A549 treated with AZD2906 at 1 μM for 4 hours (cell line): ENCODE measurements at places on chromosomes 2 and 18. TPM values are rescaled to one million over a fixed set of nuclear protein-coding genes. Genes with fewer than 3 reads are reported as not detected.

The ATP8B1 gene
- 5.5 to 7.6 TPM (median 6.3 TPM) in 5 replicates for total RNA-seq

The C2orf66 gene
- 0.03 to 0.09 TPM (median 0.08 TPM) in 5 replicates for total RNA-seq

The UGP2 gene
- 93.8 to 128 TPM (median 104 TPM) in 5 replicates for total RNA-seq

The LRATD1 gene
- total RNA-seq, result 0.09 to 0.17 TPM (median 0.14 TPM) in 5 replicates

The EMILIN1 gene
- total RNA-seq, result 0.21 to 0.56 TPM (median 0.46 TPM) in 5 replicates
